A549 (cell line): ENCODE measurements at places on chromosomes 13 and 19. TPM values are rescaled to one million over a fixed set of nuclear protein-coding genes. Genes with fewer than 3 reads are reported as not detected.

DNA sequence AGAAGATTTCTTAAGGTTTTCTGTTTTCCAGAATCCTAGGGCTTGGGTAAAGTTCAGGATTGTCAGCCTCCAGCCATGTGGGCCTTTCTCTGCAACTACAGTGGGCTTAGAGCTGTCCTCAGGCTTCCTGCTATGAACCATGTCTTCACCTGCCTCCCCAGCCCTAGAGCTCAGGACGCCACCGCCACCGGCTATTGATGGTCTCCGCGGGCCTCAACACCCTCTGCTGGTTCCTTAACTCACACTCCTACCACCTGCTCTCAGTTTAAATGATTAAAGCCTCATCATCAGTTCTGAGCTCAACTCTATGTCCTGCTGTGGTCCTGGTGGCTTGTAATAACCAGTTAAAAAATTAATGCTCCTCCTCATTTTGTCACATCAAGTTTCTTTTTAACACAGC lies 221.0 kb downstream of the EFNB2 start:
- DNase-seq: no peak

GRCh38 chr13:27148900-27149299 lies 22.7 kb downstream of the USP12 start:
- no peak for DNase-seq

GRCh38 chr19:53086949-53087348 lies 16.3 kb downstream of the ZNF160 start:
- DNase-seq: no peak

GRCh38 chr19:7705387-7706187 lies 3.7 kb upstream of the FCER2 start:
- no peak for DNase-seq

DNA sequence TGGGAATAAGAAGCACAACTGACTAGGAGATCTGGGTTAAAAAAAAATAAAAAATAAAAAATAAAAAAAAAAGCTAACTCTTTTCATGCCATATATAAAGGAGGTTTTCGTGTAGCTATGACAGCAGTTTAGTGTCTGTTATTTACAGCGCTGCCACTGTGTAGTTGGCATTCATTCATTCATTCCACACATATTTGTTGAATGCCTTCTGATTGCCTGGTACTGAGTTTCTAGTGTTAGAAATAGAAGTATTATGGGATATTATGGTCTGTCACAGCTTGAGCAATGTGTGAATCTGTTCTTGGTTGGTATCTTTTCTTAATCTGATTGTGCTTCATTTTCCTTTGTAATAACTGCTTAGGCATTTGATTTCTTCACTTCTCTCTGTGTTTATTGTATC lies 237.4 kb downstream of the NBEA start:
- DNase-seq: no peak

GRCh38 chr19:45050036-45050435 lies 11.2 kb downstream of the CLASRP start:
- DNase-seq: no peak

DNA sequence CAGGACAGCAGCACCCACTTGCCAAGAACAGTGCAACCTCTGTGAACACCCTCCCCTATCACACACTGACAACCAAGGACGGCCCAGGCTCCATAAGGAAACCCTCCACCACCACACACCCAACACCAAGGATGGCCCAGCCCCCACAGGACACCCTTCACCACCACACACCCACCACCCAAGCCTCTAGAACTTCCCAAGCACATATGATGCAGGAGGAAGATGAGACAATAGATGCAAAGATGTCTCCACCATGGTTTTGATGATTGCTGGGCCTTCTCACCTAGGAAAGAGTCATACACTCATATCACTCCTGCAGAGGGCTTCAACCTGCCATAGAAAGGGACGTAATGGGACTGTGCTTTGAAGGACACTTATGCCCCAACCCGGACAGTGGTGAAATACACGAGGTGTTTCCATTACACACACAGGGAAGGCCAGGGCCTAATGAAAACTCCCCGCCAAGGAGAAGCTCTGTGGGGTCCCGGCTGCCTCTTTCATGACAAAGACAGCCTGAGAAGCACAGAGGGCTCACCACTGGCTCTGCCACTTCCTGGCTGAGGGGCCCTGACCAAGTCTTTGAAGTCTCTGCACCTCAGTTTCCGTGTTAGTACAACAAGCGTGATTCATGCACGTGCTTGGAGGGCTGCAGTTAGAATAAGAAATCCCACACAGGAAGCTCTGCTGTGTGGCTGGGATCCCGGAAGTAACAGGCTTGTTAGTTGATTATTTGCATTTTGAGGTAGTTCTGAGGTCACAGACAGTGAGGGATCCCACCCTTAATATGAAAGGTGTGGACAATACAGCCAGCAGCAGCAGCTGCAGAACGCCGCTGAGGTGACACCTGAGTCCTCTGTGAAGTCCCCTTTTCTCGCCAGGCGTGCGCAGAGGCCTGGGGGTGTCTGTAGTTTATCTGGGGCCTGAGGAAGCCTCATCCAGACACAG lies 61.9 kb upstream of the ATP12A start:
- no peak for DNase-seq

GRCh38 chr19:19352823-19353222 lies 32.2 kb downstream of the MAU2 start:
- DNase-seq: no peak

DNA sequence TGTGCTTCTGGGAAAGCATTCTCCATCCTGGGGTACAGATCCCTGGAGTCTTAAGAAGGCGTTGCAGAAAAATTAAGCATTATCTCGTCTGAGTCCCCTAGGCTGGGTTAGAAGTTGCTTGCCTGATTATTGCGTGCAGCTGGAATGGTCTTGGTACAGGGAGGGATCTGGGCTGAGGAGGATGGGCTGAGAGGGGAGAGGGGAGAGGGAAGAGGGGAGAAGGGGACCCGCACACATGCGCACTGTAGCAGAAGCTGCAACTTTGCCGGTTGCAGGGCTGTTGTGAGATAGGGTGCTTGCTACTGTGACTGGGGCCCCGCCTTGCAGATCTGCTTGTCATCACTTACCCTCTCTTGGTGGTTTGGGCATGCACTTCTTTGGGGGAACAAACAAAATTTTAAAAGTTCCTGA lies 316.8 kb downstream of the DLEU7 start:
- DNase-seq: no peak

- DNase-seq: no peak
Observed at GRCh38 chr13:111879719-111880118, 187.2 kb upstream of the SOX1 start.

DNA sequence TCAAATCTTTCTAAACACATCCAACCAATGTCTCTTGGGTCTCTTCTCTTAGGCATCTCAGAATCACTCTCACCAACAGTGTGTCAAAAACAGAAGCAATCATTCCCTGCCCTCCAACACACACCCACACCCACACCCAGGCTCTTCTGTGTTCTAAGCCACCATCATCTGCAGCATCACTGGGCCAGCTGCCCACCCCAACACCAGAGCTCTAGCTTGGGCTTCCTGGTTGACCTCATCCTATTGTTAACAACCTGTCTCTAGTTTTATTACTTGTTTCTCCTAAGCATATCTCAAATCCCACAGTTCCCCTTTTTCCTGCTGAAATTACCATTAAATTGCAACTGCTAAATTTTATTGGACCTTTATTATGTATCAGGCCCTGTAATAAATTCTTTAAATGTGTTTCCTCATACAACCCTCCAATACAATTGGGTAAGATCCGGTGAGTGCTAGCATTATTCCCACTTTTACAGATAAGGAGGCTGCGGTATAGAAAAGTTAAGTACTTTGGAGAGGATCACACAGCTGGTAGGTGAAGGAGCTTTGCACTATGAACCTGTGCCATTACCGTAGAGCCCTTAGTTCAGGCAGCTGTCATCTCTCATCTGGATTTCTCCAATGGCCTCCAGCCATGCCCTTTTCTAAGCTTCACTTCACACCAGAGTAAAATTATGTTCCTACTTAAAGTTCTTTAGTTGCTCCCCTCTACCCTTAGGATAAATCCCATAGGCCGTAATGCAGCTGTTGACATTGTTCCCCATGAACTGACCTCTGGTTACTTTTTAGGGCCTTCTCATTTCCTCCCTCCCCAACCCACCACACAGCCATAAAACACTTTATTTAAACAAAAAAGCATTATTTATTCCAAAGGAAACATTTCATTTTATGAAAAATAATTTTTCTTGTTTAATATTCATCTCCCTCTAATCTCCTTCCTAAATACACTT lies 227.7 kb downstream of the B3GLCT start:
- no peak for DNase-seq

GRCh38 chr13:20667857-20668437 lies 35.6 kb upstream of the IL17D start:
- no peak for DNase-seq

GRCh38 chr13:86976521-86977324 lies 694.4 kb upstream of the SLITRK5 start:
- no peak for DNase-seq

- DNase-seq: no peak
Observed at GRCh38 chr13:103275081-103275480, 208.9 kb upstream of the SLC10A2 start.

- DNase-seq: no peak
Observed at GRCh38 chr19:19487950-19488874, 27.1 kb downstream of the TSSK6 start.

GRCh38 chr13:114284680-114285079 lies 3.3 kb downstream of the UPF3A start:
- DNase-seq: no peak

The GGACT gene
- 2.5 to 3.1 TPM (median 2.7 TPM) in 3 replicates for polyA plus RNA-seq

The APOC4 gene
- not detected in 3 replicates for polyA plus RNA-seq

The ADGRE1 gene
- 4.8 to 6.6 TPM (median 5.0 TPM) in 3 replicates for polyA plus RNA-seq
